Stimulated activated CD4-positive, alpha-beta T cell treated with anti-CD3 and anti-CD28 coated beads, Interleukin-1b, Interleukin-23, amount 100 ng/mL, for 48 hours (primary cell): ENCODE measurements at places on chromosomes 12 and 14.
A peak's percentile ranks its signal among the peaks of the same experiment; 100 is the strongest.

DNA sequence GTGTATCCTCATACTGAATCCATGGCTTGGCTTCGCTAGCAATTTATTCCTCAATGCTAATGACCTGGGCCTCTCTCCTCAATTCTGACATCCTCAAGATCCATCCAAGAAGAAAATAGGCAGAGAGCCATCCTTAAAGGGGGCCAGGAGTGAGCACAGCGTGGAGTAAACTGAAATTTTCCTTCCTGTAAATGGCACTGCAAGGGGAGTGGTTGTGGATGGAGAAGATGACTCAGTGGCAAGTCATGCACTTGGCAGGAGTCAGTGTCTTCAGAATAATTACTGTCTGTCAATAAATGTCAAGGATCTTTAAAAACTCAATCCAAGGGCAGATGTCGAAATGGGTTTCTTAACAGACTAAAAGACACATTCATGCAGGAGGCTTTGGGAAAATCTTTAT lies 88.0 kb upstream of the TMEM132C start:
- no peak for DNase-seq

DNA sequence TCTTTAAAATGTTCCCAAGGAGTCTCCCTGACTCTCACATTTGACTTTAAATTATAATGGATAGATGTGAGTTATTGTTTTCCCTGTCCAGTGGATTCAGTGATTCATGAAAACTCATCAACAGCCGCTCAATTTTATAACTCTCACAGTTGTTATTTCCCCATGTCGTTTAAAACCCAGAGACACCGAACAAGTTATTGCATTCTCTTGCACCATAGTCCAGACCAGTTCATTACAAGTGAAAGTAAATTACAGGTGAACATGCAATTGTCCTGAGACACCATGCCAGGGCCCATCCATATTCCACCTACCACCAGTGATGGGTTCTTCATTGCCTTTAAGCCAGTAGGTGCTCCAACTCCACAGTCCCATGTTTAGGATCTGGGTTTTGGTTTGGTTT lies 85.7 kb upstream of the CMKLR1 start:
- DNase-seq: no peak

DNA sequence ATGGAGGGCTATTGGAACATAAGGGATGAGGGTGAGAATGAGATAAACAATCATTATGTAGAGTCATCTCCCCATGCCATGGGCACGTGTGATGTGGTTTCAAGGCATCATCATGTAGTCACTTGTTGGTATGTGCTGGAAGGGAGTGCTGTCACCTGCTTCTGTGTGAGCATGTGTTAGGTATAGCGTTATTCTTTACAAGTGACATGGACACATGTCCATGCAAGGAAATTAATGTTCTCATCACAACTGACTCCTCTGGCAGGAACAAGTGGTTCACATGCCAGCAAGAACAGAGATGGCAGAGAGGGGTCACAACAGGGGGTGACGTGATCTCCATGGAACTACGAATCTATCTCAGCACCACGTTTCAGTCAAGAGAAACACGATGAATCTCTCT lies 815.8 kb downstream of the BCL11B start:
- no peak for DNase-seq

GRCh38 chr14:101072945-101073597 lies 169.5 kb upstream of the RTL1 start:
- peak; percentile 22 for DNase-seq

DNA sequence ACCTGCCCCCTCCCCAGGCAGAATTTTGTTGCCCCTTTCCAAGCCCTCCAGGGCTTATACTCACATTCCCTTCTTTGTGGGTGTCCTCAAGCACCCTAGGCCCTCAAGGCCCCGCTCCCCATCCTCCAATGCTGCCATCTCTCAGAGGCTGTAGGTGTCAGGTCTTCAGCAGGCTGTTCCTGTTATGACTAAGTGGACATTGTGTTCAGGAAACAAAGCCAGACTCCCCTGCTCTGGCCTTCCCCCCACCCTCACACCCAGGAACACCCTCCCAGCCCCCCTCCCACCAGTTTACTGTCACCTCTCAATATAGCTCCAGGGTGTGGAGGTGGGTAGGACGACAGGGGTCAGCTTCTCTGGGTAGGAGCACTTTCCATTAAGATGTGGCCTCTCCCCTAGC lies 1.4 kb upstream of the MYH6 start:
- DNase-seq: no peak

- DNase-seq: no peak
Observed at GRCh38 chr14:71885301-71885700, 46.9 kb upstream of the RGS6 start.

- DNase-seq: no peak
Observed at GRCh38 chr12:53939141-53940108, 794 bp downstream of the HOXC13 start.

DNA sequence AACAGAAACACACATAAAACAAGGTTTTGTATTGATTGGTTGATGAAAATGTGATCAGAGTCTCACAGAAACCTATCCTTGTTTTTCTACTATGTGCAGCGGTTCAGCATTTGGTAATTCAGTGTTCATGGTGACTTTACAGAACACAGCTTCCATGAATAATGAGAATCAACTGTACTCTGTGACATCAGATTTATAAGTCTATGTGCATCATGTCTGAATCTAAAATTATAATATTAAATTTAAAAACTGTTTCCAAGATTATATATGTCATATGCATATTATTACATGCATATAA lies 104.3 kb downstream of the SLC16A7 start:
- no peak for DNase-seq
